Renal cortex interstitium (tissue), 15 donors: ENCODE measurements at places on chromosomes 16 and 17. TPM values are rescaled to one million over a fixed set of nuclear protein-coding genes. Genes with fewer than 3 reads are reported as not detected.

- DNase-seq = no peak
These were observed 36.6 kb upstream of the TMEM132E start for GRCh38 chr17:34542700-34543336.

KRTAP3-1 gene
- polyA plus RNA-seq = not detected

SCIMP gene
- polyA plus RNA-seq = 1.3 TPM

DNA sequence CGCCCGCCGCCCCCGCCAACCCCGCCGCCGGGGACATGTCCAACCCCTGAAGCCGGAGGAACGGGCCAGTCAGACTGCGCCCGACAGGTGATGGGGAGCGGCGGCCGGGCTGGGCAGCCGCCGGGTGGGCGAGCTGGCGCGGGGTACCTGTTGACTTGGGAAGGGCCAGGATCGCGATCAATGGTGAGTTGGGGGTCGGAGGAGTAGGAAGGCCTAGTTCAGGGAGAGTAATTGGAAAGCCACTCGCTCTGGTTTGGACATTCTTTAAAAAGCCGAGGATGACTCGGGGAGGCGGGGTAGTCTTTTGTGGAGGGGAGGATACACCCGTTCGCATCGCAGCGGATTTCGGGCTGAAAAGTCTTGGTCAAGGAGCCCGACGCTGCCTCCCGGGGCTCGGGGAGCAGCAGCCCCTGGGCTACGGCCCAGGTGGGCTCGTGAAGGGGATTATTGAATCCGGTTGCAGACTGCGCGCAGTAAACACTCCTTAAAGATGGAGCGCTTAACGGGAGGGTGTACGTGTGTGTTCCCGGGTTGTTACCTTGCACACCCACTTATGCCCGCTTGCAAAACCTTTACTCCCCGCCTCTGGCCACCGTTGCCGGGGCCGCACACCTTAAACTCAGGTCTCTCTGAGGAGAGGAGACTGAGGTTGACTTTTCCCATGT, 123.8 kb downstream of the GOSR1 start:
- DNase-seq = no peak

DNA sequence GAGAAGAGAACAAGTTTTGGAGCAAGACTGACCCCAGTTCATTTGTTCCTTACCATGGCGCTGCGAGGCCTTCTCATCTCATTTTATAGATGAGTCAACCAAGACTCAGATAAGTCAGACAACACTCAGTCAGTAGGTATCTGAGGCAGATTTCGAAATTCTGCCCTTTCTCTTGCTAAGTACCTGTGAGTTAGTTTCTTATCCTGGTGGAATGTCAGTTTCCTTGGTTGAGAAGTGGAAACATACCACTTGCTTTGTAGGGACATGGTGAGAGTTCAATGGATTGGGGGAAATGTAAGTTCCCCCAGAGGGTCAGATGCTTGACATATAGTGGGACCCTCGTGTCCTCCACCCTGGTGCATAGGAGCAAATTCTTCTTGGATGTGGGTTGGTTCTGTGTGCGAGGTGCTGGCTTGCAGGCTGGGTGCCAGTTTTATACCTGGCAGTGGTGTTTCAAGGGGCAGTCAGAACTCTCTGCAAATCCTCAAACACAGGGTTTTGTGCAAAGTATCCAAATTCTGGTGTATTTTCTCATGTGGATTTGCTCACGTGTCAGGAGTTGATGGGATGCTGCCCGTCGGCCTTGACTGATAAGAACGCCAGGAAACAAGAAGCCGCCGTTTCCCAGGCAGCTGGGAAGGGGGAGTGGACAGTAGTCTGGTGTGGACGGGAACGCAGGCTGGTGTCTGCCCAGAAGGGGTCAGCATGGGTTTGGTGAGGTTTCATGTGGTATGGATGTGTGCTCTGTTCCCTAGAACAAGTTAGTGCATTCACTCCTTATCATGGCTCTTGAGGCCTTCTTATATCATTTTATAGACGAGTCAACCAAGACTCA, 61.1 kb upstream of the CIBAR2 start:
- DNase-seq = no peak

IRX5 gene
- 6.0 TPM for polyA plus RNA-seq

DNA sequence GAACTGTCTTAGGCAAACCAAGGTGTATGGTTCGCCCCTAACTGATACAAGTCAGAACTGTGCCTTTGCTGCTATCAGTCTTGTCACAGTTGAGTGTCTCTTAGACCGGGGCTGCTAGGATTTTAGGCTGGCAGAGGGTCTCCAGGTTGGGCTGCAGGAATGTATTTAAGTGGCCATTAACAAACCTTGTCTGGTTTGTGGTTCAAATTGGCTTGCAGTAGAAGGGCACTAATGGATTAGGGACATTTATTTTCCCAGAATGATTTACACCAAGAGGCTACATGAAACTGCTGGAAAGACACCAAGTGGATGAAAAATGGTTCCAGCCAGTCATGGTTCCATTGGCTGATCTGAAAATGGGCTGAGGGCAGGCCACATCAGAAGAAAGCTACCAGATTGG, 5.1 kb downstream of the VAT1L start:
- no peak for DNase-seq

- DNase-seq = no peak
These were observed 159.1 kb downstream of the WWOX start for GRCh38 chr16:78258375-78259065.

DNA sequence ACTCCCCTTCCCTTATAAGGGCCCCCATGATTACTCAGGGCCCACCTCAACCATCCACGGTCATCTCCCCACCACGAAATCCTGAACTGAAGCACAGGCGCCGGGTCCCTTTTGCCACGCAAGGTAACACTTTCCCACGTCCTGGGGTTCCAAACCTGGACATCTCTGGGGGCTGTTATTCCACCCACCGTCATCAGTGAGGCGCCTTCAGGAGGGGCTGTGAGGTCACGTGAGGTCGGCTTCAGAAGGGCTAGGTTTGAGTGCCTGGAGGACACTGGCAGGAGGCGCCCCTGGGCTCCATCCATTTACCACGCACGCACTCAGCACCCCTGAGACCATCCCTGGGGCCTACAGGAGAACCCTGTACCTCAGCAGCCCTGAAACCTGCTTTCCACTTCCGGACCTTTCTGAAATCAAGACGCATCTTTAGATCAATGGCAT, 4.1 kb downstream of the CD2BP2 start:
- no peak for DNase-seq
